NB4 (cell line): ENCODE measurements at places on chromosomes 7 and 10.
A peak's percentile ranks its signal among the peaks of the same experiment; 100 is the strongest.

DNA sequence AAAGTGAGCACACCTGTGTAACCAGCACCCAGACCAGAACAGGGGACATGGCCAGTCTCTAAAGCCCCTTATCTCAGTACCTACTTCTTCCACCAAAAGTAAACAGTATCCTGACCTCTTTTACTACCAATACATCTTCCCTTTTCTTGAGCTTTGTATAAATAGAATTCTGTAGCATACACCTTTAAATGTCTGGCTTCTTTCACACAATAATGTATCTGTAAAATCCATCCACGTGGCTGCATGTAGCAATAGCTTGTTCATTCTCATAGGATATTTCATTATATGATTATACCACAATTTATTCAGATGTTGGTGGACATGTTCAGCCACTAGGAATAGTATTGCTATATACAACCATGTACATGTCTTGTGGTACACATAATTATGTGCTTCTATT is 40.6 kb downstream of the BTBD16 start:
- DNase-seq = no peak

- no peak for DNase-seq
These were observed at the start of gene TMEM72 for GRCh38 chr10:44911081-44911540. TMEM72 (plus strand) TSS chr10:44911337; CDS start chr10:44911513, 176 bp downstream.

DNA sequence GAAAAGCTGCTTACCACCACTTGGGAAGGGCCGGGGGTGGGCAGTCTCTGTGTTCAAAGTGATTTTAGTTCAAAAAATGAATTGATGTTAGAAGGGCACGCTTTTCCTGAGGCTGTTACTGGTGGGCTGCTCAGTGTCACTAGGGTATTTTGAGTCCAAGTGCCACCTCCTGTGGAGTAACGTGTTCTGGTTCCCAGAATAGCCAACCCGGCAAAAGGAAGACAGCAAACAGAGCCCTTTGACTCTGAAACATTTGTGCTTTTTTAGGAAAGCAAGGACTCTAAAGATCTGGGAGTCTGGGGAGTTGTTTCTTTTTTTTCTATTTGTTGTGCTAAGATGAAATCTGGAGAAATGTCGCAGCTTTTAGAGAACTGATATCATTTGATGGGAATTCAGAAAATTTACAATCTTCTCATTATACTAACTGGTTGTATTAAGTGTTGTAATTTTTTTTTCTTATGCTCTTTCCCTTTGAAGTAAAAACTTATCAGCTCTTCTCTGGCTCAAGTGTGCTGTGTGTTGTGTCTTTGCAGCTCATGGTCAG is 66.2 kb downstream of the MKX start:
- DNase-seq = no peak

DNA sequence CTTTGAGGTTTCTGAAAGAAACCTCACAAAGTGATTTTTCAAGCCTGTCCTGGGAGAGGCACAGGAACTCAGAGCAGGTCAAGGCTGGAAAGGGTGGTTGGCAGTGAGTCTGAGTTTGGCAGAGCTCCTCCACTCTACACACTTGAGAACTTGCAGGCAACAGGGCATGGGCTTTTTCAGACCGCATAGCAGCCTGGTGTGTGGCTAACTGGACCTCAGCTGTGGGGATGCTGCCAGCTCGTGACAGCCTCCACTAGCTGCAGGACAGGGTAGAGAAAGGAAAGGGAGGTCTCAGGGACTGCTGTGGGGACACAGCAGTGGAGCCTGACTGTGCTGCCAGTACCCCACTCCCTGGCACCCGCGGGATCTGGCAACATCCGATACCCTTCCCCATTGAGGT is 2.6 kb downstream of the CDHR1 start:
- no peak for DNase-seq

GRCh38 chr10:128922172-128922571 is 544.9 kb upstream of the MGMT start:
- no peak for DNase-seq

GRCh38 chr7:117796889-117797288 is 76.4 kb downstream of the CTTNBP2 start:
- DNase-seq = no peak

- peak; percentile 71 for DNase-seq
These were observed 527 bp upstream of the HERPUD2 start for GRCh38 chr7:35695473-35695850.
